ENCODE measurements at places on chromosomes 6 and 20. TPM values are rescaled to one million over a fixed set of nuclear protein-coding genes. Genes with fewer than 3 reads are reported as not detected.

DNA sequence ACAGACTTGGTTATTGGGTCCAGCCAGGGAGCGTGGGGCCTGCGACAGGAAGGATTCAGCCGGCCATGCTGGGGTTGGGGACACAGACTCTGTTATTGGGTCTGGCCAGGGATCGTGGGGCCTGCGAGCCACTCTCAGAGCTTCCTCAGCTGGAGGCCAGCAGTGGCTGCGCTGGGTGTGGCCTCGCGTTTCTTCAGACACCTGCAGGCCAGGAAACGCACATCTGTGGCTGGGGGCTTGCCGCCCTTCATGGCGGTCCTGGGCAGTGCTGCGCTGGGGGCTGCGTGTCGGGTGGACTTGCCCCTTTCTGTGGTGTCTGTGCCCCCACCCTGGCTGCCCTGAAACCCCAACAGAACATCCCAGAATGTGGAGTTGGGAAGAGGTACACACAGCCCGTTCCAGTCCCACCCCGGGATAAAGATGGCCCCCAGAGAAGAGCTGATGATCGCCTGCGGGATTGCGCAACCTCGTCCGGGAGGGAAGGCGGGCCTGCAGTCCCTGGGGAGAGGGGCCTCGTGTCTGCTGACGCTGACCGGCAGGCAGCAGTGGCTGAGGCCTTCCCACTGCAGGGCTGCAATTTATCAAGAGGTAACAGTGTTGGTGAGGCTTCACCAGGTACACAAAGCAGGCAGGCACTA lies 16.9 kb upstream of the MTG2 start:
- DNase-seq = peak; percentile 37

DNA sequence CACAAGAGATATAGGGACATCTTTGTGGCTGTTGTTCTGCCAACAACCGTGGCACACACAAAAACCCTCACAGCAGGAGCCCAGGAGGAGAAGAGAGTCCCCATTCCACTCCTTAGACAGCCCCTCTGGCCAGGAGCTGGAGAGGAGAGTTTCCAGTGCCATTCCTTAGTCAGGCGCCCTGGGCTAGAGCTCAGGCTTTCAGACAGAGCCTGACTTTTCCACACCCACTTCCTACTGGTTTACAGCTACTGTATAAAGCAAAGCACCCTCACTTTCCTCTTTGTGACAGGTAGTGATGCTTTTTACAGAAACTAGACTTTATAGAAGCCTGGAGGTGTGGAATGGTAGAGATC lies 145.9 kb downstream of the SYCP2 start:
- no peak for DNase-seq

GRCh38 chr6:88301256-88301655 lies 135.1 kb upstream of the CNR1 start:
- DNase-seq = no peak

DNA sequence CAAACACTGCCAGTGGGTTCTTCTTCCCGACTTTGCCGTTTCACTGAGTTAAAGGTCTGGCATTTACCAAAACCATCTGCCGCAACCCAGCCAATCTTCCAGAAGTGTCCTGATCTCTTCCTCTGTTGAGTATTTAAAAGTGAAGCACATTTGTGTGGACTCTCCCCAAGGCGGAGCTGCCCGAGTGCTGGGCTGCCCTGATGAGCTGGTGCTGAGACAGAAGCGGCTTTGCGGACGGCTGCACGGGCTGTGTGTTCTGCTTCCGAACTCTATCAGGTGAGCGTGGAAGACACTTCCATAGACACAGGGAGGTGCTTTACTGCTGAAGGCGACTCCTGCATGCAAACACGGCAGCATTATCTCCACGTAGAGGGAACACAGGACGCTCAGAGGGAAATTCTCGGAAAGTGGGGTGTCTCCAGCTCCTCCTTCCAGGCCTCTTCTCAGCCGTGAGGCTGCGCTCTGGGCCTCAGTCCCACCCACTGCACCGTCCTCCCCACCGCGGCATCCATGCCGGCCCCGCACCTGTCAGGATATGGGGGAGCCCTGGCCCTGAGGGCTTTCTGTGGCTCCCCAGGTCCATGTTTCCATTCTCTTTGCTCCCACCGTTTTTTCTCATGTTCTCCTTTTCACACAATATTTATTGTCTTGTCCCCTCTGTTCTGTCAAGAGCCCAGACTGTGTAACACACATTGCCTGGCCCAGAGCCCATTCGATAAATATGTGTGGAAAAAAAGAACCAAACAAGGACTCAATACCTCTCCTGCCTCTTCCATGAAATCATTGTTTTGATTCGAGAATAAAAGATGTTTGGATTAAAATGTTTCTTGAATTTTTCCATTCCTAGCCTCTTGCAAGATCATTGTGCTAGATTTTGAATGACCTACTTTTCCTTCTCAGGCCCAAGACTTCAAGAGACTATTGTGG lies 205.1 kb downstream of the DLL1 start:
- DNase-seq = no peak

- DNase-seq = no peak
These were observed 234.1 kb upstream of the ZFP64 start for GRCh38 chr20:52425701-52426100.

- DNase-seq = no peak
These were observed 15.0 kb downstream of the IMPG1 start for GRCh38 chr6:76057469-76057868.

The IFNGR1 gene
- 123 TPM for total RNA-seq

- no peak for DNase-seq
These were observed 267.7 kb downstream of the FARS2 start for GRCh38 chr6:5529015-5529414.

DNA sequence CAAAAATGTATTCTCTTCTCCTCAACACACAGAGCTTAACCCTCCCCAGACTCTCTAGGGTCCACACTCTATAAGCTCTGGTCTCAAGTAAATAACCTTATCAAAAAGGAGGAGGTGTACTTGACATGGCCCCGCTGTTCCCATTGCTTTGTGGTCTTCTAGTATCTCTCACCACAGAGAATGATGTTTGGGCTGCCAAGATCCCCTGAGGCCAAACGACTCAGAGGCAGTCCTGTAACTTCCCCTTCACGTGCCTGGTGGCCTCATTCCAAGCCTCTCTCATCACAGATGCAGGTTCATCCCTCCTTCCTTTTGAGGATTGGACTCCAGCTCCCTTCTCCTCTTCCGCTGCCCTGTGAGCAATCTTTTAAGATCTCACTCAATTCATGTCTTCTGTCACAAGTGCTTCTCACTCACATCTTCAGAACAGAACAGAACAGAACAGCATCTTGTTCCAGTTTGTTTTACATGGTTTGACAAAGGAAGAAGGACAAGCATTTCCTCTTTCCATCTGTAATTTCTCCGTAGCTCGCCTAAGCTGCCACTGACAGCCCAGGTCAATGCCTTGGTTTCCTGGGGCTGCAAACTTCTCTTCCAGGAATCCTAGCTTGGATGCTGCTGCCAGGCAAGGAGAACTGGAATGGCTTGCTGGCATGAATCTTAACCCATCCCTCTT lies 541.5 kb downstream of the CD83 start:
- no peak for DNase-seq
